ENCODE measurements at places on chromosomes 3 and 15.
A peak's percentile ranks its signal among the peaks of the same experiment; 100 is the strongest.

DNA sequence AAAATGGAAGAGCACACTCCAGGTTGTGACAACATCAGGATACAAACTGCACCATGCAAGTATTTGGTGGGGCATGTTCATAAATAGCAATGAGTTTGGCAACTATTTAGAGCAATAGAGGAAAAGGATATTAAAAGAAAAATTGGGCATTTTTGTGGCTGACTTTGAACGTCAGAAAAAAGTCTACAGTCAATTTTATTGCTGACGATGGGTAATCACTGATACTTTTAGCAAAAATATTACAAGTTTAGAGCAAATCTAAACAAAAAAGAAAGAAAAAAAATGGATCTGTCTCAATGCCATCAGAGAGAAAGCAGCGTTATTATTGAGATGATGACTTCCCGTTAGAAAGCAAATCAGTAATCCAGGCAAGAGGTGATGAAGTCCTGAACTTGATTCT, 65.2 kb downstream of the CGGBP1 start:
- no peak for DNase-seq

DNA sequence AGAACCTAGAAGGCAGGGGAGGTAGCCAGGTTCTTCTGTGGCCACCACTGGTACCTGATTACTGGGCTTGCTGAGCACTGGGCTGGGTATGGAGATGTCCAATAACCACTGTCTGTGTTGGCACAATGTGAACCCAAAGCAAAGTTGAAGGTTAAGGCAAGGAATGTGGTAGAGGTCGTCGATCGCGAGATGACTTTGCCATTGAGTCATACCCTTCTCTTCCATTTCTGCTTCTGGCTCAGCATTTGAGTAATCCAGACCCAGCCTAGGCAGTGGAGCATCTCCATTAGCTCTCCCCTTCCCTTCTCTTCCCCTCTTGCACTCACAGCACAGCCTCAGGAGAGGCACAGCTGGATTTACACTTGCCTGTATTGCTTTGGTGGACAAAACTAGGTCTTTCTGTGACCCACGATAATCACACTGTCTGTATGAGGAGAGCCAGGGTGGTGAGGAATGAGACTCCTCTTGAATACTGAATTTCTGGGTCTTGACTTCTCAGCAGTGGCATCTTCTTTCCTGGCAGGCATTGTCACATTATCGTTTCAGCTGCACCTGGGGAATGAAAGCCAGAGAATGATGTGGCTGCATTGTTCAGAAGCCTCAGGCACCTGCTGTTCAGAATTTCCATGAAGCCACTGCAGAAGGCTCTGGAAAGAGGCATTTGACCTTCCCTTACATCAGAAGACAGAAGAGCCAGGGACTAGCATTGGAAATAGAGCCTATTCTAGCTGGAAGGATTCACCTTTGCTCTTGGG, 272.6 kb downstream of the PDCD6IP start:
- no peak for DNase-seq

DNA sequence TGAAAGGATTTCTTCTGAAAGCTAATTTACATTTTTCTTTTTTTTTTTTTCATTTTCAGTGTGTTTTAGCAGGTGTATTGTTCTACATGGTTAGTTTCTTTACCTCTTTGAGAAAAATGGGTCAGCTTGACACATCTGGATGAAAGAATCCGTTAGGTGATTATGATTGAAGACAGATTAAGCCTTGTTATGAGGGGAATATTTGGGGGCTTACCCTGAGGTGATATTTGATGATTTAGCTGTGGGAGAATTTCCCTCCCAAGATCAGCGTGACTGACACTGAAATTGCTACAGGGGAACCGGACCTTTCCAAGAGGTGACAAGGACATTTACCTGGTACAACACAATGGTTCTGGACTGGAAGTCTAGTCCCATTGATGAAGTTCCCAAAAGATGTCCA, 147.5 kb downstream of the NFKBIZ start:
- no peak for DNase-seq

- DNase-seq: no peak
Observed at GRCh38 chr3:111838133-111838532, 20.9 kb upstream of the PHLDB2 start.

DNA sequence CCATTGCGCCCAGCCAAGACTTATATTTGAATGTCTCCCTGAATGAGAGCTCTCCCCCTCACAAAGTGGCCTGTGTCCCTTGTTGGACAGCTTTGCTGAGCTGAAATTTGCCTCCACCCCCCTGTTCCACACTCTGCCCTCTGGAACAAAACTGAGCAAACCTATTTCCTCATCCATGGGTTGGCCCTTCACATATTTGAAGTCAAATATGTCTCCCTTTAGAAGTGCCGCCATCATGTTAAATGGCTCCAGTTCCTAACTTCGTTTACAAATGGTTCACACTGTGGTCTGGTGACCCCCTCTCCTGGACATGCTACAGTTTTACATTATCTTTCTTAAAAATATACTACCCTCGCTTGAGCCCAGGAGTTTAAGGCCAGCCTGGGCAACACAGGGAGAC, 4.6 kb downstream of the PLIN1 start:
- no peak for DNase-seq

GRCh38 chr3:111473550-111473949, 68.4 kb upstream of the CD96 start:
- no peak for DNase-seq

DNA sequence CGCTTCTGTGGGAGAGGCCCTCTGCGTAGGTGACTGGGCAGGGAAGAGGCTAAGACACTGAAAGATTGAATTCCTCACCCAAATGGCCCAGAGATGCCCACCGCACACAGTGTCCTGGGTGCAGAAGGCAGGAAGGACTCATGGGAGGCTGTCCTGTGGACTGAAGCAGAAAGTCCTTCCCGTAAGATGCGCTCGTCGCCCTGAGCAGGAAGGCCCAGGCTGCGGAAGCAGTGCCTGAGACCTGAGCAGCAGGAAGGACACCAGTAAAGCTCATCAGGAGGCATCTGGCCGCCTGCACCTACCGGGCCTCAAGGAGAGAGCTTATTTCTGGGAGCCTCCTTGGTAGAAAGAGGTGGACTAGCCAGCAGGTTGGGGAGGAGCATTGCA, 3.3 kb downstream of the PAK6 start:
- DNase-seq: no peak

GRCh38 chr3:184717399-184717983, 5.6 kb upstream of the MAGEF1 start:
- DNase-seq: peak; percentile 6

DNA sequence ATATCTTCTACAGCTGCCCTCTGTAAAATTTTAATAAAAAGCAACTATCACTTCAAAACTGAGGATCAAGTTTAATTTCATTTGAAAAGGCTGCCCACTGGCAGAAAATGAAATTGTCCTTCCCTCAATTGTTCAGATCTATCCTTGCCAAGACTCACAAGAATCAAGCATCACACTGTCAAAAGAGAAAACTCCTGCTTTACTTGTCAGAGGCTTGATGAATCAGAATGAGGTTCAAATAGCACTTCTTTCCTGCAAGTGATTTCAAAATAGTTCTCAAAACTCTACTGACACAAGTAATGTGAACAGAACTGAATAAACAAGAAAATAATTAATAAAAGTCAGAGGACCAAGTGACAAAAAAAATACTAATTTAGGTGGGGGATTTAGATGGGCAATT, 70.6 kb downstream of the GOLIM4 start:
- DNase-seq: peak; percentile 20

DNA sequence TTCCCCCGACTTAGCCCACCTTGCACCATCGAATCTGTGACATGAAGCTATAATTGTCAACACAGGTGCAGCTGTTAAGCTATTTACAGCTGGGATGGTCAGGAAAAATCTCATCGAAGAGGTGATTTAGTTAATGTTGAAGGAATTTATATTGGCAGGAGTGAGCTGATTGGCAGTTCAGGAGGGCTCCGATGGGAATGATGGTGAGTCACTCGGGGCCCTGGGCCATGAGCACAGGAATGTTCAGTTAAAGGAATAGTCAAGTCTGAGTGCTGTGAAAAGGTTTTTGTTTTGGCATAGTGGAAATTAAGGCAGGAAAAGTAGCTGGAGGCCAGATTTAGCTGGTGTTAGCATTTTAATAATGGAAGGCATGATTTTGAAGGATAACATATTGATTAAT, 95.7 kb downstream of the OXSM start:
- DNase-seq: peak; percentile 36

DNA sequence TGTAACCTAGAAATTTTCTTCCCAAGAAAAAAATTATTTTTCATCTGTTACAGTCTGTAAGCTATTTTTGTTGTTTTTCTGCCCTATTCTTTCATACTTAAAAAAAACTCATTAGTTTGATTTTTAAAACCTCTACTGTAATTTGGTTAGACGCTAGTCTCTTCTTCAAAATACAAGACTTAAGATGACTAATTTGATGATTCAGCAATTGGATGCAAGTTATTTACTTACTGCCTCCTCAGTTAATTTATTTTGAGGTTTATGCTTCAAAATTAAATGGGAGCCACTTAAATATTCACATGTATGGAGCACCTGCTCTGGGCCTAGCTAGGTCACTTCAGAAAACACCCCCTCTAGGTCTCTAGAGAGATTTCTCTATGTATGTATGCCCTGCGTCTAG, 132.4 kb downstream of the IQCH start:
- no peak for DNase-seq

DNA sequence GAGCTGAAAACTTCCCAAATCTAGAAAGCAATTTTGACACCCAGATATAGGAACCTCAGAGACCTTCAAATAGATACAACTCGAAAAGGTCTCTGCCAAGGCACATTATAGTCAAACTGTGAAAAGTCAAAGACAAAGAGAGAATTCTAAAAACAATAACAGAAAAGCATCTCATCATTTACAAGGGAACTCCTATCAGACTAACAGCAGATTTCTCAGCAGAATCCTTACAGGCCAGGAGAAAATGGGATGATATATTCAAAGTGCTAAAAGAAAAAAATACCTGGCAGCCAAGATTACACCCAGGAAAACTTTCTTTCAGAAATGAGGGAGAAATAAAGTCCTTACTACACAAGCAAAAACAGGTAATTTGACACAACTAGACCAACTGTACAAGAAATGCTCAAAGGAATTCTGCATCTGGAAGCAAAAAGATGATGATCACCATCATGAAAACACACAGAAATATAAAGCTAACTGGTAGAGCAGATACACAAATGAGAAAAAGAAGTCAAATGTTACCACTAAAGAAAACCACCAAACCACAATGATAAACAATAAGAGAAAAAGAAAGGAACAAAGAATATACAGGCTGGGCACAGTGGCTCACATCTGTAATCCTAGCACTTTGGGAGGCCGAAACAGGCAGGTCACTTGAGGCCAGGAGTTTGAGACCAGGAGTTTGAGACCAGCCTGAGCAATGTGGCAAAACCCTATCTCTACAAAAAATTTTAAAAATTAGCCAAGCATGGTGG, 50.4 kb downstream of the ADAM10 start:
- peak; percentile 22 for DNase-seq

DNA sequence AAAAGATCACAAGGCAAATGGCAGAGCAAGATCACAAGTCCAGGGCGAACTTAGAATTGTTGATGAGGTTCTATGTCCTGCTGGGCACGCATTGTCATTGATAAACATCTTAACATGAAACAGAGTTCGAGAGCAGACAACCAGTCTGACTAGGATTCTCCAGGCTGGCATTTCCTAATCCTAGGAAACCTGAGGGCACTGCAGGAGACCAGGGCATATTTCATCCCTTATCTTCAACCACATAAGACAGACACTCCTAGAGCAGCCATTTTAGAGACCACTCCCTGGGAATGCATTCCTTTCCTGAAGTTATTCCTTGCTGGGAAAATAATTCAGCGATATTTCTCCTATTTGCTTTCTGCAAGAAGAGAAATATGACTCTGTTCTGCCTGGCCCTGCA, 1199.9 kb downstream of the SI start:
- no peak for DNase-seq

DNA sequence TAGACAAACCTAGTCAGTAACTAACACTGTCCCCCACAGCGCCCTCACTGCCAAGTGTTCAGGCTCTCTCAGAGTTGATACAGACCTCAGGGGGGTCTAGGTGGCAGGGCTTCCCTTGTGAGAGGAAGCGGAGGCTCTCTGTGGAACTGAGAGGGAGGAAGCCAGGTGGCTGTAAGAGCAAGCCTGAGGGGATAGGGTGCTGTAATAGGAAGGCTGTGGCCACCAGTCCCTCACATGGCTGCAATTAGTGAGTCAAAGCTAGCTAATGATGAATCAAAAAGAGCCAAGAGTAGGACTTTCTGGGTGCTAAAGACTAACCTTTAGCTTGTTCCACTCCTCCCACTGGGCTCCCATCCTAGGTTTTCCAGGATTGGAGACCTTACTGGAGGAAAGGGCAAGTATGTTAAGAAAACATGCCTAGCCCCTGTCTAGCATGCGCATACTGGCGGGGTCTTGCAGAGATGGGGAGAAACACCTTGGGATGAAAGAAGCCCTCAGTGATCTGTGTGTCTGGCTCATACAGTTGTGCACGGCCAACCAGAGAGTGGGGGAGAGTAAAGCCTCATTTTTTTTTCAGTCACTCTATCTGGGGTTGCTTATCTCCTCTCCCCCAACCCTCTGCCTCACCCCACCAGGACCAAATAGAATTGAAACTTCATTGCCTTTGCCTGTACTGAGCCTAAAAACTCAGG, 13.3 kb upstream of the SOX2 start:
- no peak for DNase-seq

DNA sequence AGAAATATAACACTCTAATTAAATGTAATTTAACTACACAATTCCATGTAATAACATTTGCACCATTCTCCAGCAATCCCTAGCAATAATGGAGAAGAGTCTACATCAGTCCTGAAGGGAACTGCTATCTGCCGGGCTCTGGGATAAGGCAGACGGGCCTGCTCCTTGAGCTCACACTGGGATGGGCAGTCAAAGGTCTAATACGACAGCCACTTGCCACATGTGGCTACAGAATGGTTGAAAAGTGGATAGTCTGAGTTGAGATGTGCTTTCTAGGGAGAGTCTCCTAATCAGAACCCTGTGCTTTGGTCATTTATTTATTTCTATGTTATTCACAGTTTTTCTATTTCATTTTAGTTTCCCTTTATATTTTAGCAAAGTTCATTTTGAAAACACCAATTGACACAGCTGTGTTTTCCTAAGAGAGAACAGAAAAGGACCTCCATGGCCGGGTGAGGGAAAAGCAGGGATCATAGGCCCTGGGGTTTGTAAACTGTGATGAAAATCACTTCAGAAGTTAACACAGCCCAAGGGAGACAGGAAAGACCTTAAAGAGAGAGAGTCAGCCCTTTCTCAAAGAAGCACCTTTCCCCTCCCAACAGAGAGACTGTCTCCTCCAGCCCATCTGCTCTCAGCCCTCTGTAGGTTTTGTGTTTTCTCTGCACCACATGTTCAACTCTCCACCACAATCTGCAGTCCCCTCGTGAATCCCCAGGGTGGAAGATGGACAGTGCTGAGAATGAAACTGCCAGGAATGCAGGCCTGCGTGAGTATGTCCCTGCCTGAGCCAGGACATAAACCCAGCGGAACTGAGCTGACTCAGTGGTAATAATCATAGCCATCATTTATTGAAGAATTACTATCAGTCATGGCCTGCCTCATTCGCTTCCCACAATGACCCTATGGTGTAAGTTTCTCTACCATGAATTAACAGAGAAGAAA, 11.6 kb downstream of the FSIP1 start:
- DNase-seq: peak; percentile 86

GRCh38 chr15:38068626-38069391, 134.4 kb downstream of the TMCO5A start:
- DNase-seq: peak; percentile 75

GRCh38 chr15:65960586-65960985, 91.3 kb downstream of the RAB11A start:
- DNase-seq: no peak

- no peak for DNase-seq
Observed at GRCh38 chr3:104106276-104106675, 1260.4 kb upstream of the ALCAM start.

GRCh38 chr3:15271785-15272381, 60.5 kb downstream of the SH3BP5 start:
- DNase-seq: no peak

Data from astrocyte (in vitro differentiated cells and primary cell).